ENCODE measurements at places on chromosomes 2 and 18.

DNA sequence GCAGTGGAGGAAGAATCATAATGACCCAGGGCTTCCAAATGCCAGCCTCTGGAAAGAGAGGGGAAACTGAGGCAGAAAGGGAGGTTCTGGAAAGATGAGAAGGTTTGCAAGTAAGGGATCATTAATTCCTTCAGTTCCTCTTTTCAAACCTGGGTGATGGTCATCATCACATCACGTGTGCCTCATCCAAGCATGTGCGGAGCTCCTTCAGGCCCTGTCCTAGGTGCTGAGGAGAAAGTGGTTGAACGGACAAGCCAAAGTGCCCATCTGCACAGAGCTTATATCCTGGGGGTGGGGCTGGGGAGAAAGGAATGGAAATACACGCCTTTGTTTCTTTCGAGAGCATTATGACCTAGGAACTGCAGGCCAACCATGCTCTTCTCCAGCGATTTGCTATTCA, 60.2 kb upstream of the AFF3 start:
- no peak for DNase-seq

- DNase-seq, result no peak
Measured at GRCh38 chr2:177709986-177710401, 317.4 kb downstream of the AGPS start.

DNA sequence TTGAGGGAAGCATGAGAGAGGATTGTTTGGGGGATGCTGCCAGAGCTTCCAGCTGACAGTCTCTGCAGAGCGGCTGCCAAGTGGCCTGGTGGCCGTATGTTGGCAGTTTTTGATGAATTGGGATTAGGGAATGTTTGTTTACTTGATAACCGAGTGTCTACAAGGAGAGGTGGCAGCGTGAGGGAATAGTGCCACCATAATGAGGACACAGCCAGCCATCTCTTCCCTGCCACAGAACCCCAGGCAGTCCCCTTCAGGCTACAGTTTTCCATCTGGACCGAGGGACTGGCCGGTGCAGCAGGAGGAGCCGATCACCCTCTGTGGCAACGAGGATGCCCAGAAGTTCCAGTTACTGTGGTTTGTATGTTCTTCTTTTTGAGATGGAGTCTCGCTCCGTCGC, 55.2 kb downstream of the TRAPPC12 start:
- no peak for DNase-seq

DNA sequence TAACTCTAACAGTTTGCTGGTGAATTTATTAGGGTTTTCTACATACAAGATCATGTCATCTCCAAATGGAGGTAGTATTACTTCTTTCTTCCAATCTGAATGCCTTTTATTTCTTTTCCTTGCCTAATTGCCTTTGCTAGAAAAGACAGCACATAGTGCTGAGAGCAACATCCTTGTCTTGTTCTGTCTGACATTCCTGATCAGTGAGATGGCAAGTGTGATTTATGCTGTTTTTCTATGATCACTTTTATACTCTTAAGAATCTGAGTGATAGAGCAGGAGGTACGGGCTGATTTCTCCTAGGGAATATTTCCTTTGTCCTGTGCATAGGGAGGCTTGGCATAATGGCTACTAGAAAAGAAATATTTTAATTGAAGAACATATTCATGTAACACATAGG, 17.3 kb downstream of the LYPD6B start:
- no peak for DNase-seq

DNA sequence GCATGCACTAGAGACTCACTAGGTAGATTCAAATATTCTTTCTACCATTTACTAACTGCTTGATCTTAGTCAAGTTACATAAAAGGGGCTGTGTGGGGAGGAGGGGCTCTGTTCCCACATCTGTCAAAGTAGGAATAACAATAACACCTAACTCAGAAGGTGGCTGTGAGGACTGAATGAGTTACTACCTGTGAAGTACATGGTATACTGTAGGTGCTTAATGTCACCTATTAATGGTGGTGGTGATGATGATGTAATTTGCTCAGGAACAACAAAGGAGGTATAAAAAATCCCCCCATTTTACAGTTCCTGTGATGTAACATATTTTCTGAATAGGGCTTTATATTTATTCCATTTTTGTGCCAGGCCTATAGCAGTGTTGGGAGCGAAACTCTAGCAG, 40.7 kb downstream of the STAT1 start:
- DNase-seq, result no peak

GRCh38 chr2:229653531-229653930, 60.8 kb downstream of the DNER start:
- no peak for DNase-seq
